ENCODE measurements at places on chromosomes 16 and 17.

DNA sequence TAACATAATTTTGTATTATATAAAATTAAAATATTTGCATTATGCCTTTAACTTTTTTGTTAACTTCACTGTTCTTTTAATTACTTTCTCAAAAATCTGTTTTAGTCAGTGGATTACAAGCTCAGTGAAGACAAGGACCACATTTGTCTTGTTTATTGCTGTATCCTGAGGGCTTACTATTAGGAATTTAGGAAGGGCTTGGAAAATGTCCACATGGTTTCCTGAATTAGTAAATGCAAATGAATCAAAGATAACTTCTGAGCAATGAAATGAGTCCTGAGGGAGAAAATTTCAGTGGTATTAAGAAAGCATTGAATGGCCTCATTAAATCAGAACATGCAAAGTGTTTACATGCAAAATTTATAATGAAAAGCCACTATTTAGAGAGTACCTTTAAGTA is 1293.2 kb upstream of the GOT2 start:
- DNase-seq: no peak

- no peak for DNase-seq
These were observed 97.7 kb downstream of the CBLN1 start for GRCh38 chr16:49183911-49184310.

DNA sequence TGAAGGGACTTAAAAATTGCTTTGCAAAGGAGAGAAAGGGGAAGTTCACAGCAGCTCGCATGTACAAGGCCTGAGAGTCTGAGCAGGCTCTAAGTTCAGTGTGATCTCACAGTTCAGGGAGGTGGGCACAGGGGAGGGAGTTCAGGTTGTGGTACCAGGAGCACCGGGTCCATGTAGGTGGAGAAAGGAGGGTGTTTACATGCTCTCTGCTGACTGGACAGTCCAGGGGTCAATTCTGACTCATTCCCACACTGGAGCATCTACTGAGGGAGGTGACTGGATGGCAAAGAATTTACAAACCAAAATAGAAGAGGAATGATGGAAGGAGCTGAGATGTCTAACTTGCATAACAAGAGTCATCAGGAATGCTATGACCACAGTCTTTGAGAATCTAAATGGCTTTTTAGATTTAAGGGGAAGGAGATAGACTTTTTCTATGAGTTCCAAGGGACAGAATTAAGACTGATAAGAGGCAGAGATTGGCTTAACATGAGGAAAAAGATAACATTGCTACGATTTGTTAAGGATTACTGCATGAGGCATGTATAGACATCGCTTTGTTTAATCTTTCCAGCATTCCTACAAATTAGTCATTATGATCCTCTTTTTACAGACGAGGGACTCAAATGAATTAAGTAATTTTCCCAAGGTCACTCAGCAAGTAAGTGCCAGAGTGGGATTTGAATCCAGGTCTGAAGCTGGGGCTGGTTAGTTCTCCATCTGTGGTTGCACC is 29.9 kb downstream of the MIS12 start:
- DNase-seq: no peak

- no peak for DNase-seq
These were observed 5.0 kb downstream of the HERPUD1 start for GRCh38 chr16:56936950-56937349.

DNA sequence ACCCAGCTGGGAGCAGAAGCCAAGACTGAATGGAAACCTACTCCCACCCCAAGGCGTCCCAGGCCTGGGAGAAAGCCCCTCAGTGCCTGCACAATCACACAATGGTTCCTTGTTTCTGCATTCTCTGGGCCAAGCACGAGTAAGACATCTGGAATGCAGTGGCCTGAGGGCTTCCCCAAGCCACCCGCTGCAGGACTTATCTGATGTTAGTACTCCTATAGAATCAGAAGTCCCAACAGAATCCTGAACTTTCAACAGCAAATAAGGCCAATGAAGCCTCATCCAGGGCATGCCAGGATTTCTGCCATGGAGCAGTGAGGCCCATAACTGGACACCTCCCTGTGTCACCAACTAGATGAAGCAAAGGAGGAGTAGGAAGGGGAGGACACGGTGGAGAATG is 28.6 kb downstream of the MYO18A start:
- DNase-seq: no peak

- no peak for DNase-seq
These were observed 57.9 kb downstream of the ARSG start for GRCh38 chr17:68349157-68349556.

GRCh38 chr16:58378401-58378800 is 13.9 kb upstream of the GINS3 start:
- no peak for DNase-seq

DNA sequence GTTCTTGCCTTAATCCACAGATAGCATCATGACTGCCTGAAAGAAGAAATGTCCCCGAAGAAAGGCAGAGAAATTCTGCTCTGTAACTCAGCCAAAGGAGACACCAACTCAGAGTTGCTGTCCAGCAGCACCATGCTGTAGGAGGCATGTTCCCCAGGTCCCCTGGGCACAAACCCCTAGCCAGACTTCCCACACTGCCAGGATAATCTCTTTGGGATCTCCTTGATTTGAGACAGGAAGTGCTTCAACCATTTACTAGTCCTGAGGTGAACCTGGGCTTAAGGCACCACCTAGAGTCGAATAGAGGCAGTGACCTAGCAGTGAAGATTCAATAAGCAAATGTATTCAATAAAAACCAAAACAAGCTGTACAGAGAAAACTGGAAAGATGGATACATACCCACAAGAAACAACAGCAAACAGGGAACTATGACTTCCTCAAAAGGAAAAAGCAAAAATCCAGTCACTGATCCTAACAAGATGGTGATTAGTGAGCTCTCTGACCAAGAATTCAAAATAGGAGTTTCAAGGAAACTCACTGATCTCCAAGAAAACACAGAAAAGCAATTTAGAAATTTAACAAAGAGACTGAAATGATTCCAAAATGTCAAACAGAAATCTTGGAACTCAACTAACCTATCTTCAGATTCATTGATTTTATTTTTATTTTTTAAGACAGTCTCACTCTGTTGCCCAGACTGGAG is 5.7 kb downstream of the OR4D2 start:
- no peak for DNase-seq

DNA sequence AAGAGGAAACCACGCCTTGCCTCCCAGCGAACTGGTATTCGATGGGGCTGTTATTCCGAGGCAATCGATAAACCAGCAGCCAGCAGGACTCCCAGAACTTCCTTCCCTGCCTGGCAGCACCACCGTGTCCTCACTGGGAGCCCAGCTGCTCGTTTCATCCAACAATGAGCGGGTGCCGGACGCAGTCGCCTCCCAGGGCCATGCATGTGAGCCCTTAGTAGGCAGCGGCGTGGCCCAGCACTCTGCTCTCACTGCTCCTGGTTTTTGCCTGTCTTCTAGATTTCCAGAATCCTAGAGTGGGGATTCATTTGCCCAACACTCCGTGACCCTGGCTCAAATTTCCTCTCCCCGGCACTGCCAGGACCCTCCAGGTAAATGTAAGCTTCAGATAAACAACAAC is 29.1 kb upstream of the RASD1 start:
- no peak for DNase-seq

GRCh38 chr17:38893607-38894006 is 23.7 kb downstream of the LASP1 start:
- no peak for DNase-seq

DNA sequence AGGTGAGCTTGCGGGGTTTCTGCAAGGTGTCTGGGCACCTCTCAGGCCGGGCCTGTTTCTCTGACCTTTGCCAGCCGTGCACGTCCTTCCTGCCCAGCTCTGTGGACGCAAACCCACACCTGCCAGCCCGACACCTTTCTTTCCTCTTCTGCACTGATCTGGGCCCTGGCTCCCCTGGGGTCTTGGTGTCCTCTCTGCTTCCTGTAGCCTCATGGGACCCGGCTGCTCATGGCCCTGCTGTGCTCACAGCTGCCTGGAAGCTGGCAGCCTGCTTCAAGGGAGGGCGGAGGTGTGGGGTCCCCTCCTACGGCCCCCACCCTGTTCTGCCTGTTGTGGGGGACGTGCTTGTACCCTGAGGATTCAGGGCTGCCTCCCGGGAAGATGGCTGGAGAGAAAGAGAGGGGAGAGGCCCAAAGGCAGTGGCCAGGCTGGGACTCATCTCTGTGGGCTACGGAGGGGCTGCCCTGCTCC is 342.4 kb downstream of the SEC14L1 start:
- DNase-seq: no peak

DNA sequence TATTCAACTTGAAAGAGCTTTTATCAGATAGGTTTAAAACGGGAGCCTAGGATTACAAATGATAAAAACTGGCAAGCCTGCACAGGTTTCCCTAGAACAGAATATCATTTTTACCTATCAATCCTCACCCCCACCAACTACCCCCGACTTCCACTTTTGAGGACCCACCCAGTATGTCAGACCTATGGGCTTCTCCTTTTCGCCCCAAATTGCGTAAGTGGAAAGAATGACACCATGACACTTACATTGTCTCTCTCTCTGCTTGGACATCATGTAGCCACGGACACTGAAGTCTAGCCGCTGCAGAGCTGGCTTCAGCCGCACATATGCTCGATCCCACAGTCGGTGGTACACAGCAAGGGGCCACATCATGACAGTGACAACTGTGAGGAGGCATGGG is 7.4 kb upstream of the PSMC3IP start:
- DNase-seq: no peak

DNA sequence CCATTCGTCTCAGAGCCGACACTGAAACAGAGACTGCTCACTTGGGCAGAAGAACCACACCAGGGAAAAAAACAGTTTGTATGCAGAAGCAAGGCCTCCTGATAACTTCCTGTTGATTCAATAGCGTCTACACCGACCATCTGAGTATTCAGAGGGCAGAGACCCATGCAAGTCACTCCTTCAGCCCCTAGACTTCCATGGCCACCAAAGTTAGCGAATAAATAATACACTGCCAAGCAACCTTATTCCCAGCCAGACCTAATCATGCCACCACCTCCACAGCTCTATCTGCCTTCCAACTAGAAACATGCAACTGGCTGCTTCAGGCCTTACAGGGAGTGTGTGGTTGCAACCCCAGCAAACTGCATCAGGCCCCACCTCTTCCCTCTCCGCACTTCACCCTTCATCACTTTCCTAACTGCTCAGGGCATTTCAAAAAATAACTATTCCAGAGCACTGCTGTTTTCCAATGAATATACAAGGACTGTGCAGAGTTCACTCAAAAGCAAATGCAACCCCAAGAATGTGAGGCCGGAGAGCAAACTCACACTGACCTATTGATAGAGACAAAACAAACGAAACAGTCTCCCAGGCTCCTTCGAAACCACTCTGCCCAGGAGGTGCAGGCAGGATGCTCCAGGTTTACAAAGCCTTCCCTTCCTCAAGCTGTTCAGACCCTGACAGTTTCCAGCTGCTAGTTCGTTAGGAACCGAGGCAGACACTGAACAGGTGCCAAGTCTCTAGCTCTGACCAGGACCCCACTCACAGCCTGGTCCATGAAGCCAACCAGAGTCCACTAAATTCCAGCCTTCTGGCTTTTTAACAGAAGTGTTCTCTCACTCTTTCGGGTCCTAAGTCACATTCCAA is 3.6 kb downstream of the USP7 start:
- DNase-seq: no peak

- no peak for DNase-seq
These were observed 1.8 kb downstream of the CDH15 start for GRCh38 chr16:89173174-89173921.

DNA sequence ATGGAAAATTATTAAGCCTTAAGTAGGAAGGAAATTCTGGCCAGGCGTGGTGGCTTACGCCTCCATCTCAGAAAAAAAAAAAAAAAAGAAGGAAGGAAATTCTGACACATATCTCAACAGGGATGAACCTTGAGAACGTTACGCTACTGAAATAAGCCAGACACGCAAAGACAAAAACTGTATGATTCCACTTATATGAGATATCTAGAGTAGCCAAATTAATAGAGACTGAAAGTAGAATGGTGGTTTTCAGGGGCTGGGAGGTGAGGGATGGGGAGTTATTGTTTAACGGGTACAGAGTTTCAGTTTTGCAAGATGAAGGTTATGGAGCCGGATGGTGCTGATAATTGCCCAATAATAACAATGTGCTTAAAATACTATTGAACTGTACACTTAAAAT is 16.2 kb upstream of the HNF1B start:
- no peak for DNase-seq

DNA sequence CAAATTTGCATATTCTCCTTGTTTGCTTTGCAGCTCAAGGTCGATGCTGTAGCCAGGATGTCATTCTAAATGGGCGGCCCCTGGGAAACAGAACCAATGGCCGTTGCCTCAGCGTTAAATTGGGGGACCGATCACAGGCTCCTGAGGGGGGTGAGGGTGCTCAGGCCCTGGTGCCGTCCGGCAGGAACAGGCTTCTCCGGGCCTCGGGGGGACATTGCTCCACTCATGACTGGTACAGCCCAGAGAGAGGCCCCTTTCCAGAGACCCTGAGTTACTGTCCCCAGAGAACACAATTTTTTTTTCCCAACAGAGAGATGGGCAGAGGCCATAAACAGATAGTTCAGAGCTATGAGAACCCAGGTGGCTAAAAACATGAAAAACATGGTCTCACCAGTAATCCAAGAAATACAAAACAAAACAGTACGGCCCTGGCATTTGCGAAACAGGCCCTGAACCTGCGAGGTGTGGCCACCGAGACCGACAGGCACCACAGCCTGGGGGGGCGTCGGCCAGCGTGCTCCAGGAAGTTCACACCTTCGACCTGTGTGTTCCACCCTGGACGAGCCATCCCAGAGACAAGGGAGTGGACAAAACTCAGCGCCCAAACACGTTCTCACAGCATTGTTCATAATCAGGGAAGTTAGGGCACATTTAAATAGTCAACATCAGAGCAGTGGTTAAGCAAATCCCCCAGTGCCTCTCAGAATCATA is 82.8 kb downstream of the METRNL start:
- DNase-seq: no peak

DNA sequence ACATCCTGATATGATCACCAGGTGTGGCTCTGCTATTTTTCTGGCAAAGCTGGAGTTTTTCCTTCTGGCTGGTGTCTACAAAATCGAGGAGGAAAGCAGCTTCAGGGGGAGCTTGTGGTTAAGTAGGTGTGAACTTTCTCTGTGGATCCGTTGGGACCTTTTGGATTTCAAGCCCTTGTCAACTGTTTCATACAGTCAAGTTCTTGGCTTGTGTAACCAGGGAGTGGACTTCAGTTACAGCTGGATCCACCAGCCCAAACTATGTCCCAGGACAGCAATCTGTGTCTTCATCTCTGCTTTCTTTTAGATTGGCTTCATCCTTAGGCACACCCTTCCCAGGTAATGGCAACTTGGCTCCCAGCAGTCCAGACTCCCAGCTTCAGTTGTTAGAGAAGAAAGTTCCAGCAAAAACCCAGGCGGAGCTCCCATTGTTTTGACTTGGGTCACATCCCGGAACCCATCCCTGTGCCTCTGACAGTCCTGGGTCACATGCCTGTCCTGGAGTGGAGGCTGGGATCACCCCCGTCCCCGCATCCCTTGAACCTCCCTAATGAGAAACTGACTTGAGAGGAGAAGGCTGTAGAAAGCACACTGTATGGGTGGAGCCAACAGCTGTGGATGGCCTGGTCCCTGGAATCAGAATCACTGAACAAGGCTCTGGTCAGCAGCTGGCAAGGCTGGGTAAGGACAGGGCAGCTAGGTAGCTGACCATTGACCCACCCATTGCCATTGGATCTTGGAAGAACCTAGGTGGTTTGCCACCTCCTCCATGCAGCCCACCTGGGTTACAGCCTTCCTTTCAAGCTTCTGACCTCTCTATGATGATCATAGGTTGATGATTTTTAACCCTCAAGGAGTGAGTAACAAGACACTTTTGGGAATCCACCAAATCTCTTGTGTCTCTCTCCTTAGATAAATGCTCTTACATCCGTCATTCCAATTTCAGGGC is 18.1 kb downstream of the NKD1 start:
- no peak for DNase-seq
